ENCODE measurements at places on chromosomes 6 and 20.

DNA sequence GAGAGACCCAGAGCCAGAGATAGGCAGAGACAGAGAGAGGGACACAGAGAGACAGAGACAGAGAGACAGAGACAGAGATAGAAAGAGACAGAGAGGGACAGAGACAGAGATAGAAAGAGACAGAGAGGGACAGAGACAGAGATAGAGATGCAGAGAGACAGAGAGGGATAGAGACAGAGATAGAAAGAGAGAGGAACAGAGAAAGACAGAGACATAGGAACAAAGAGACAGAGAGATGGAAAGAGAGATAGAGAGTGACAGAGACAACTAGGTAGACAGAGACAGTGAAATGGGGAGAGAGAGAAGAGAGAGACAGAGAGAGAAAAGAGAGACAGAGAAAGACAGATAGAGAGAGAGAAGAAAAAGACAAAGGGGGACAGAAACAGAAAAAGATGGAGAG lies 165.4 kb upstream of the FOXQ1 start:
- no peak for DNase-seq

DNA sequence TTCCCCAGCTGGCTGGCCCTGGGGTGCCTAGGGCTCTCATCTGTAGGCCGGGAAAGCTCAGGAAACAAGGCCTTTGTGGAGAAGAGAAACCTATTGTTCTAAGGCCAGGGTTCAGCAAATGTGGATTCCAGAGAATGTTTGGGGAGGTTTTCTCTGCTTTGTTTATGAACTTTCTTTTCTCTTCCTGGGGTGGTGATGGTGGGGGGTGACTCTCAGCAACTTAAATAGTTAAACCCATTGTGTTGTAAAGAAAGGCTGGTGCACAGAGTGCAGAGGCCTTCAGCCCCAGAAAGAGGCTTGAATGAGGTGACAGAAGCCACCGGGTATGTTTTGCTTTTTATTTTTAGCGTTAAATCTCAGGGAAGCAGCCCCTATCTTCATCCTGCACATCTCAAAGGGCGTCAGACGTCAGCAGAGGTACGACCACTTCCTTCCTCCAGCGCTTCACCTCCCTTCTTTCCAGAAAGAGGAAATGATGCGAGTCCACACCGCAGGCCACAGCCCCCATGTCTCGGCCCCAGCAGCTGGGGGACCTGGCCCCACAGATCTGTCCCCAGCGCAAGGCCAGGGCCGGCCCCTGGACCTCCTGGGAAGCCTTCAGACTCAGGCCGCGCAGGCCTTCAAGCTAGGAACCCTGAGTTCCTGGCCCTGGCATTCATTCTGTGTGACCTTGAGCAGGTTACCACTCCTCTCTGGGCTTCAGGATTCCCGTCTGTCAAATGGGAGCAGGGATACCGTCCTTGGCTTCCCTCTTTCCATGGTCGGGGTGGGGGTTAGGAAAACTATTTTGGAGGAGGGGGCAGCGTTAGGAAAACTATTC lies 605 bp upstream of the PPP1R16B start:
- DNase-seq = peak; percentile 55

DNA sequence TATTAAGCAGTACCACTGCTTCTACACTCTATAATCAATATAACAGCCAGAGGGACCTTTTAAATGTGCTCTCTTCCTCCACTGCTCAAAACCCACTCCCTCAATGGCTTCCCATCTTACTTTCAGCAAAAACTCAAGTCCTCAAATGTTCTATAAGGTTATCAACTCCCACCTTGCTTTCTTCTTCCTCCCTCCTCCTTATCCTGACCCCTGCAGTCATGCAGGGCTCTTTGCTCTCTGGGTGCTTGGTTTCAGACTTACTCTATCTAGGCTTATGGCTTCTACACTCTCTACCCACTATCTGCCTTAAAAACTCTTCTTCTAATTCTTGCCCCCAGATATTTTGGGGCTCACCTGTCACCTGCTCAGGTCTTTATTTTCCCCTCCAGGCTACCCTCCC lies 5.3 kb downstream of the ARHGAP18 start:
- DNase-seq = no peak

GRCh38 chr6:36368921-36369865 lies 18.3 kb downstream of the ETV7 start:
- no peak for DNase-seq

DNA sequence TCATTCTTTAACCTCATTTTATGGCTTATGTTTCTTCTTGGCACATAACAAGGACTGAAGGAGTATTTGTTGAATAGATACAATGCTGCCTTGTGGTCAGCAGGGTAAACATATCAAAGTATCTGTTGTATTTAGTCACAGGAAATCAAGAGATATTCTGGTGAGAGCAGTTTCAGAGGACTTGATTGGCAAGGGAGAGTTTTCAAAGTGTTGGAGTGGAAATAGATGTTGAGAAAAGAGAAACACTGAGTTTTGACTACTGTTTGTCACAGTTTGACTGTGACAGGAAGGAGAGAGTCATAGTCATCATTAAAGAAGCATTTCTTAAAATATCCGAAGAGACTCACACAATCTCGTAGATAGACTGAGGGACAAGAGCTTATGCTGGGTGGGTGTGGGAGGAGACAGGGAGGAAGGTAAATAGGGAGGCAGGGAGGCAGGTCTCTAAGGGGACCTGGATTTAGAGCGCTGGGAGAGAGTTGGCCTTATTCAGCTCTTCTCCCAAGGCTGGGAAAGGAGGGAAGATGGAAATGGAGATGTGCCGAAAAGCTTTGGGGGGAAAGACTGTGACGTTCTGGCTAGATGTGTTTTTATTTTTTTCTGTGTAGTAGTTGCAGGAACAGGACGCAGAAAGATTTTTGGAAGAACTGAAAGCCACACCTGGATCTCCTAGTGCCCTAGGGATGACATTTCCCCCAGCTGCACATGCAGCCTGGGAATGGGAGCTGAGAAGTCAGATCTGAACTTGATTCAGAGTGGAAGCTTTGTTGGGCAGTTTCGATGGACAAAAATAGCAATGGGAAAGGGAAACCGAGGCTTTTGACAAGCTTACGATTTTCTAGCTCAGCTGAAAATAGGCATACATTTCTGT lies 65.0 kb upstream of the IFNGR1 start:
- DNase-seq = no peak

DNA sequence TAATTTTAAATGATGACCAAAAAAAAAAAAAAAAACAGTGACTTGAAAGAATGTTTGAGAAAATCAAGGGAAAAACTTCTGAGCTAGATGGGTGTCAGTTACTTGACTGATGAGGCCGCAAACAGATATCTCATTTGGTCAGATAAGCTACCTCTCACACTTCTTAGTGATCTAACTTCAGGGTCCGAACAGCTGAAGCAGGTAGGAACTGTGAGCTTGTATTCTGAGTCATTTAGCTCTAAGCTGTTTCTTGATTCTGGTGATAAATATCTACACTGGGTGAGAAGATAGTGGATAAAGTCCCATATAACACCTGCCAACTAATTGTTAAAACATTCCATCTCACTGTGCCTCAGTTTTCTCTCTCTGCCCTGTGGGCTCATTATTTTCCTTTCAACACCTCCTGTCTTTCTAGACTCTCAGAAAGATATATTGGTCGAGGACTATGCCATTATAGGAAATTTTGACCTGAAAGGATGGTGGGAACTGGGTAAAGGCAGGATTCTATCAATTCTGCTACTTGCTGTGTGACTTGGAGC lies 7.7 kb downstream of the KIF3B start:
- DNase-seq = no peak

DNA sequence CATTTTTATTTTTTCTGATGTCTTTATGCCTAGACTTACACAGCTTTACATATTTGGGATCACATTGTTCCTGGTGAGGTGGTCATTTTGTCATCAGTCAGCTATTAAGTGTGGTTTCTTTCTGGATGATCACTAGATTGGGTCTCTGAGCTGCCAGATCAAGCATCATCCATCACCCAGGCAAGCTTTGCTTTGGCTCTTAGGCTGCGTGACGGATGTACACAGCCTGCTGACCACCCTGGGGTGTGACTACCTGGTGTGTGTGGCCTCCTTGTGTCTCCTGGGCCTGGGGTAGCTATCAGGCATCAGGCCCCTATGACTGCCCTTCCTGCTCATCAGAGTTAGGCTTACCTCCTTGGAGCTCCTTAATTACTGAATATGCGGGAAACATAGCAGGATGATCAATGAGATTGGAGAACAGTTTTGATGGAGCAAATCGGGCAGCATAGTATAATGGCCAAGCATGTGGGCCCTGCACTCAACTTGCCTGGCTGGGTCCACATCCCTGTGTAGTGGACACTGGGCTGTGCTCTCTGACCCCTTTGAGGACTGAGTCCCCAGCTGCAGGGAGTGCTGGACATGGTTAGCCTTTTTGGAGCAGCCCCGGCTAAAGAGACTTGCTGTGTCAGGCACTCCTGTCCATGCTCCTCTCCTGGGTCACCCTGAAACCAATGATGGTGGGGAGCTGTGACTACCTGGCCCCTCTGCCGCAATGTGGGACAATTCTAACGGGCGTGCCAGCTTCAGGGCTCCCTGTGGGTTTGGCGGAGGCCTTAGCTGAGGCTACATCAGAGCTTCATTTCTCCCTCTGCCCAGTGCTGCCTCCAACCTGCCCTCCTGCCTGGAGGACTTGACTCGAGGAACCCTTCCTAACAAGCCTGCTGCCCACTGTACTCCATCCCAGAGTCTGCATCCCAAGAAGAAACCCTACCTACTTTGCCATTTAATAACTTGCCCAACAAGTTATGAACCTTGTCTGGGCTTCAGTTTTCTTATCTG lies 8.2 kb downstream of the DAAM2 start:
- DNase-seq = no peak

- DNase-seq = no peak
These were observed 3.6 kb downstream of the ZKSCAN3 start for GRCh38 chr6:28353356-28353755.

- DNase-seq = no peak
These were observed 91.6 kb downstream of the MRPL14 start for GRCh38 chr6:44035621-44036020.

DNA sequence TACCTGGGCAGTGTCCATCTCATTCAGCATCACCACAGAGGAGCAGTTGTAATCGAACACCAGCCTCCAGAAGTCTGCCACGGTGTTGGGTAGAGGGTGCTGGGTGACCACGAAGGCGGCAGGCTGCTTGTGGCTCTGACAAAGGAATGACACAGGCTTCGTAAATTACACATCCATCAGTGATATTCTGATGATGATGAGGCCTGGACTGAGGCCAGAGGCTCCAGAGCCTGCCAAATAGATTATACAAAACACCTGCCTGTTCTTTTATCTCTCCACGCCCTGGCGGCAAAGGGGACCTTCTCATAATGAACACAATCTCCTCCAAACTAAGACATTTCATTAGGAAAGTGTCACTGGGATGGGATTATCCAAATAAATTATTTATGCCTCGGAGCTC lies 480.2 kb upstream of the CHD6 start:
- DNase-seq = no peak

DNA sequence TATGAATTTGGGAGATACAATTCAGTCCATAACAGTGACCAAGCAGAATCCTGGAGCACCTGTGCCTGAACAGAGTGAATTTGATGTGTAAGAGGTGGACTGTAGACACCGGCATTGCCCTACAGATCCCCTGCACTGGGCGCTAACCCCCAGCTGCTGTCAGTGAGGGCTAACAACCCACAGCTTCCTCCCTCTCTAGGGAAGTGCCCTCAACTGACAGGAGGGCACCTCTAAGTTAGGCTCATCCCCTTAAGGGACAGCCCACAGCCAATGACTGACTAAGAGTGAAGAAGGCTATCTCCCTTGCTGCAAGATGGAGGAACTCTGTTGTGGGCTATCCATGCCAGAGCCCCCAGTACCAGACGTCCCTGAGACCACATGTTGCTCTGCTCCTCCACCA lies 15.3 kb upstream of the BPIFB1 start:
- no peak for DNase-seq

- no peak for DNase-seq
These were observed 810.8 kb downstream of the GRIK2 start for GRCh38 chr6:102204351-102204750.

DNA sequence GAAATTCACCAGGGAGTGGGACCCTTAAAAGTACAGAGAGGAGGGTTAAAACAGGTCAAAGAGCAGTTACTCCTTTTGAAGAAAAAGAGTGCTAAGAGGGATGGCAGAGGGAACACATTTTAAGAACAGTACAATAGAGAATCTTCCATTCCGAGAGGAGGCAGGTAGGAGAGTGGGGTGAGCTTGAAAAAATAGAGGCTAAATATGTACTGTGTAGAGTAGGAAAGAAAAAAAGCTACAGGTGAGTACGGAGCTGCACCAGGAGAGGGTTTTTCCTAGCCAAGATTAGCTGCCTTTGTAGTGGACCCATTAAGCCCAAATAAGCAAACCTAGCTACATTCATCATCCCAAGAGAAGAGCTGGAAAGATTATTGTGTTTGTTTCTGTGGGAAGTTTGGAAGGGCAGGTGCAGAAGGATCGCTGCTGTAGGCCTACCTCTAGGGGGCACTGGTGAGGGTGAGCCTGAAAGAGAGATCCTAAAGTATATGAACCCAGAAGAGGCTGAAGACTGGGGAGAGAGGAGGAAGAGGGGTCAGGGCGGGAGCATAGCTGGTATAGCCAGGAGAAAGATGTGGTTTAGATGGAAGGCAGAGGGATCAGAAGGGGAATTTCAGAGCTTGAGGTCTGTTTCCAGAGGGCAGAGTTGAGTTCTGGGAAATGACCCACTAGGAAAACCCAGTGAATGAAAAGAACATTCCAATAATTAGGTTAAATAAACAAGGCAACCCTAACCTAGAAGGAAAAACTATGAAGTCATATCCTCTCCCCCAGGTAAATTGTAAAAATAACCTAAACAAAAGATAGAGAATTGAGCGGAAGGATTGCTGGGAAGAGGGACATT lies 50.2 kb upstream of the HINT3 start:
- peak; percentile 13 for DNase-seq

GRCh38 chr6:139402876-139403386 lies 28.5 kb upstream of the CITED2 start:
- no peak for DNase-seq
